ENCODE measurements at places on chromosomes 6 and 20.

DNA sequence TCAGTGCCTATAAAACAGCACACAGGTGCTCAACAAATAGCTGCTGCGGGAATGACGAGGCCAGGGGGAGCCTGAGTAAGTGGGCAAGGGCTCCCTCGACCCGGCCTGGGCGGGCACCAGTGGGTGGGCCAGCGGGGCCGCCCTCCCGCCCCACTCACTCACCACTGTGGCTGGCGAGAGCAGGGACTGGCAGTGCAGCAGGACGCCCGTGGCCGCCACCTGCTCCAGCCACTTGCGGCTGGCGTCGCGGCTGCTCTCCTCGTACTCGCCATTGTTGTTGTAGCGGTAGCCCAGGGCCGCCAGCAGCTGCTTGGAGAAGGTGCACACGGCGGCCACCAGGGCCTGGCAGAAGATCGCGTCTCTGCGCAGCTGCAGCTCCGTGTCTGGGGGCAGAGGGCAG, 191.5 kb downstream of the PREX1 start:
- no peak for DNase-seq

DNA sequence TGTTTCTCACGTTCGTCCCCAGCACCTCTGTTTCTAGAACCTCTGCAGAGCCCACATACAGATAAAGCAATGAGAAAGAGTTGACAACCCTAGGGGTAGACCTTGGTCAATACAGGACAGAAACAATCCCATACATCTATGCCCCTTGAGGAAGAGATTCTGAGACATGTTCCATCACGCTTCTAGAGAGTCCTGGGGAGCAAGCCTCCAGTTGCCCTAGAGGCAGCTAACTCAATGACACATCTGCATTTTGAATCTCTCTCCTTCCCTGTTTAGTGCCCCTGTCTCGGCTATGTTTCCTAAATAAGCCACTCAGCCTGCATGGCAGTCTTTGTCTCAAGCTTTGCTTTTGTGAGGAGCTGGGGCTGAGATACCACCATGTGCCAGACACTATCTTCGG, 435.3 kb downstream of the CD83 start:
- DNase-seq = no peak

- no peak for DNase-seq
These were observed 3.1 kb downstream of the TRMT6 start for GRCh38 chr20:5947276-5947675.

DNA sequence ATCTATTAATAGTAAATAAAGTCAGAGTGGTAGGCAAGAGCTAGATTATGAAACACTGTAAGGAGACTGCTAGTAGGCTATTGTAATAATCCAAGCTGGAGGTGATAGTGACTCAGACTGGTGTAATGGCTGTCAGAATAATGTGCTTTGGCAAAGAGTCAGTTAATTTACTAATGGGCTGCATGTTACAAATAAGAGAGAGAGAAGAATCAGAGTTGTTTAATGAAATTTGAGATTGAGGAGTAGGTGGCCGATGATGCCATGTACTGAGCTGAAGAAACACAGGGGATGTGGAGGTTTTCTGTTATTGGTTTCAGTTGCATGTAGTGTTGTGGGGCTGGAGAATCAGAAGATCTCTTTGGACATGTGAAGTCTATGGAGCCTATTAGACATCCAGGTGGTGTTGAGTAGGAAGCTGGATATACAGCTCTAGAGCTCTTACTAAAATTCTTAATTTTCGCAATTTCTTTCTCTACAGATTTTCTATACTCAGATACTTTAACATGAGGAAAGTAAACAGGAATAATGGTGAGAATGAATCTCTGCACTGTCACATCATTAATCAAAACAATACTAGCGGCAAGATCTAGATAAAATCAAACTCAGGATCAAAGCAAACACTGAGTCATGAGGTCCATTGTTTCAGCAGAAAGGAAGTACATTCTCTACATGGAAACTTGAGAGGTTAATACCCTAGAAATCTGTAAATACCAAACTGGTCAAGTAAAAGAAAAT, 167.7 kb downstream of the SIM1 start:
- no peak for DNase-seq

- DNase-seq = peak; percentile 66
These were observed at the start of gene CGAS for GRCh38 chr6:73452107-73452461. TSS of gene CGAS (minus strand) at chr6:73452297. CDS start at chr6:73452181, 116 bp downstream.

DNA sequence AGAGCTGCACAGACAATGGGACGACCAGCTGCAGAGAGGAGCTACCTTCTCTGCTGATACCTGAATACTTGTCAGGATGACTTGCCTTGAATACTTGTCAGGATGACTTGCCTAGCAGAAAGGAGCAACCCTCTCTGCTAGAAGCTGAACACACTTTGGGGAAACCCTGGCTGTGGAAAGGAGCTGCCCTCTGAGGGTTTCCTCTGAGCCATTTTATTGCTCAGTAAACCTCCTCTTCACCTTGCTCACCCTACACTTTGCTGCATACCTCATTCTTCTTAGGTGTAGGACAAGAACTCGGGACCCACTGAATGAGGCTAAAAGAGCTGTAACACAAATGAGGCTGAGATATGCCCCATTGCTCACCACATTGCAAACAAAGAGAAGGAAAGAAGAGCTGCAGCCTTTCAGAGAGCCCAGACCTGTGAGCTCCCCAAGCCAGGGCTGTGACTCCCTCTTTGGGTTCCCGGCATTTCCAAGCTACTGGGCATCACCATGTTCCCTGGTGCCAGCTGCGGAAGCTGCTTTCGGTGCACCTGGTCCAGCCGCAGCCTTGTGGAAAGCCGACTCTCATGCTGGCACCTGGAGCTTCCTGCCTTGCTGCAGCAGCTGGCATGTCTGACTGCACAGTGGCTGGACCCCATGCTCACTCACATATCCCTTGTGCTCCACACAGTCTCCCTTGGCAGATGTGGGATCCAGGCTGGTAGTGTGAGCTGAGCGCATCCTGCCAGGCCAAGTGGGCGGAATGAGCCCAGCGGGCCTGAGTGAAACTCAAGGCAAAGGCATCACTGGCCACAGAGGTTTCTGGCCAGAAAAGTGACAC, 106.7 kb upstream of the AHI1 start:
- DNase-seq = no peak

GRCh38 chr20:32132911-32133549, 23.5 kb downstream of the TM9SF4 start:
- DNase-seq = no peak

- no peak for DNase-seq
These were observed 221.6 kb upstream of the FOXA2 start for GRCh38 chr20:22805996-22806395.

GRCh38 chr6:43508481-43509141, 1.5 kb downstream of the LRRC73 start:
- no peak for DNase-seq

- DNase-seq = no peak
These were observed 11.0 kb downstream of the ARMC12 start for GRCh38 chr6:35747877-35748276.

GRCh38 chr6:168231393-168231957, 88.1 kb downstream of the DACT2 start:
- DNase-seq = no peak

DNA sequence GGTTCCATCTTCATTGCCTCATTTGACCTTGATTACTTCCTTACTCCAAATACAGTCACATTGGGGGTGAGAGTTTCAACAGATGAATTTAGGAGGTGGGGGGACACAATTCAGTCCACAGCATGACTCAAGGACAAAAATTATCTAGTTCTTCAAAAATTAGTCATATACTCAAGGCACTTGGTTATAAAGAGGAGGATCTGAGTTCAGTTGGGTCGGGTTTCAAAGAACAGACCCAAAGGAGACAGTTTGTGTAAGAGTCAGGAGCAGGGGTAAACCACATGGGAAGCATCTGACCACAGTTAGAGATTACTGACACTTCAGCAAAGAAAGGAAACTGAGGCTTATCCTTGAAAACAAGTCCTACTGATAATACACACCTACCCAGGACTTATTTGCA, 138.0 kb downstream of the TBC1D7 start:
- no peak for DNase-seq

GRCh38 chr6:135331002-135331401, 149.9 kb downstream of the MYB start:
- DNase-seq = no peak

DNA sequence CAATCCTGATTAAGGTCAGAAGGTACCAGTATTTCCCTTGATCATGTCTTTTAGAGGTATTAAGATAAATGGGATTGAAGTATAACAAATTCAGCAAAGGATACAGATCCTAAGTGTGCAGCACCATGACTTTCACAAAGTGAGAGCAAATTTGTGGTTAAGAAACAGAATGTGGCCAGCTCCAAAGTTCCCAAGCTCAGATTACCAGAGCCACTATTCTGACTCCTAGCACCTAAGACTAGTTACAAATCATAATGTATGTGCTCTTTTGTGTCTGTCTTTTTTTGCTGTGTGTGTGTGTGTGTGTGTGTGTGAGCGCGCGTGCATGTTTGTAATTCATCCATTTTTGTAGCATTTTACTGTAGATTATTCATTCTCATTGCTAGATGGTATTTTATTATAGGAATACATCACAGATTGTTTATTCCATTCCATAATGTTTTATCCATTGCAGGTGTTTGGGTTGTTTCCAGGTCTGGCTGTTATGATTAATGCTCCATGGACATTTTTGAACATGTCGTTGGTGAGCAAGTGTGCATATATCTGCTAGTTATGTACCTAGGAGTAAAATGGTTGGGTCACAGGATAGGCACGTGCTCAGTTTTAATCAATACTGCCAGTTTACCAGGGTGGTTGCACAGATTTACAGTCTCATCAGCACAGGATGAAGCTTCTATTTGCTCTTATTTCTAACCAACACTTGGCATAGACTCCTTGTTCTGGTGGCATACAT, 314.0 kb upstream of the JAG1 start:
- no peak for DNase-seq

DNA sequence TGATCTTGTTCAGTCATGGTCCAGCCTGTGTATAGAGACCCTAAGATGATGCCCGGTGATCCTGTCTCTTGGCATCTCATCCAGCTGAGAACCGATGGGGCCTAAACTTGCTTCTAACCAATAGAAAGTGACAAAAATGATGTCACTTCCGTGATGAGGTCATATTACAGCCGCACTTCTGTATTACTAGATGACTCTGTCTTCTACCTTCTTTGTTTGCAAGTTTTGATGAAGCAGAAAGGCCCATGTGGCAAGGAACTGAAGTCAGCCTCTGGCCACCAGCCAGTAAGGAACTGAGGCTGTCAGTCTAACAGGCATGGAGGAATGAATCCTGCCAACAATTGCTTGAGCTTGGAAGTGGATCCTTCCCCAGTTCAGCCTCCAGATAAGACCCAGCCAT, 32.8 kb upstream of the HLA-C start:
- no peak for DNase-seq
